ENCODE measurements at places on chromosomes 7 and 10.
A peak's percentile ranks its signal among the peaks of the same experiment; 100 is the strongest.

GRCh38 chr7:51314726-51315125 is 1.9 kb downstream of the COBL start:
- no peak for DNase-seq

- DNase-seq: no peak
Observed at GRCh38 chr7:31065021-31065593, 13.0 kb downstream of the ADCYAP1R1 start.

DNA sequence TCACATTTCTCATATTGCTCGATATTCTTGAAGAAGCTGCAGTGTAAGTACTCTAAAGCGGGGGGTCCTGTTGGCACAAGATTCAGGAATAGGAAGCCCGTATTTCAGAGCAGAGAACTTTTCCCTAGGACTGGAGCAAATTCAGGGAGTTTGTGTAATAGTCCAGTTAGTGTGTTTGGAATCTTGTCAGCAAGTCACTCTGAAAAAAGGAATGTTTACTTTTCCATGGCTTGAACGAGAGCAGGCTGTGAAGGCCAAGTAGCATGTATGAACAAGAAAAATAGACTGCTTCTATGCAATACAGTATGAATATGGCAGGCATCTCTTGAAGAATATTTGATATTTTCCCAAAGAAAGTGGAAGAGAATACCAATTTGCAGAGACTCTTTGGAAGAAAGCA is 39.8 kb downstream of the CDC123 start:
- DNase-seq: no peak

- DNase-seq: no peak
Observed at GRCh38 chr10:59752278-59752940, 846 bp downstream of the MRLN start.

GRCh38 chr7:88214456-88214855 is 5.4 kb downstream of the SRI start:
- no peak for DNase-seq

DNA sequence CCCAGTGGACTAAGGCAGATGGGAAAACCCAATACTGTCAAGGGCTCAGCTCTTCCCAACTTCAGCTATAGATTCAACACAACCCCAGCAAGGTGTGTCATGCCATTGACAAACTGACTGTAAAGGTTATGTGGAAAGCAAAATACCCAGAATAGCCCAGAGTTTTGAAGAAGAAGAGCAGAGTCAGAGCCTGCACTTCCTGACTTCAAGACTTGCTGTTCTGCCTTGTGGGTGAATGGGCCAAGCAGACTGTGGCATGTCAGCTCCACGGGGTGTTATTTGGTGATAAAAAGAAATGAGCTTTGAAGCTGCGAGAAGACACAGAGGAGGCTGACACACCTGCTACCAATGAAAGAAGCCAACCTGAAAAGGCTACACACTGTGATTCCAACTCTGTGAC is 89.7 kb downstream of the NKX6-2 start:
- DNase-seq: no peak

GRCh38 chr7:6705959-6706665 is 635 bp downstream of the ZNF12 start:
- DNase-seq: no peak

- DNase-seq: no peak
Observed at GRCh38 chr7:88357781-88358525, 51.3 kb upstream of the STEAP4 start.

- DNase-seq: no peak
Observed at GRCh38 chr7:290554-291372, 793 bp downstream of the FOXL3 start.

DNA sequence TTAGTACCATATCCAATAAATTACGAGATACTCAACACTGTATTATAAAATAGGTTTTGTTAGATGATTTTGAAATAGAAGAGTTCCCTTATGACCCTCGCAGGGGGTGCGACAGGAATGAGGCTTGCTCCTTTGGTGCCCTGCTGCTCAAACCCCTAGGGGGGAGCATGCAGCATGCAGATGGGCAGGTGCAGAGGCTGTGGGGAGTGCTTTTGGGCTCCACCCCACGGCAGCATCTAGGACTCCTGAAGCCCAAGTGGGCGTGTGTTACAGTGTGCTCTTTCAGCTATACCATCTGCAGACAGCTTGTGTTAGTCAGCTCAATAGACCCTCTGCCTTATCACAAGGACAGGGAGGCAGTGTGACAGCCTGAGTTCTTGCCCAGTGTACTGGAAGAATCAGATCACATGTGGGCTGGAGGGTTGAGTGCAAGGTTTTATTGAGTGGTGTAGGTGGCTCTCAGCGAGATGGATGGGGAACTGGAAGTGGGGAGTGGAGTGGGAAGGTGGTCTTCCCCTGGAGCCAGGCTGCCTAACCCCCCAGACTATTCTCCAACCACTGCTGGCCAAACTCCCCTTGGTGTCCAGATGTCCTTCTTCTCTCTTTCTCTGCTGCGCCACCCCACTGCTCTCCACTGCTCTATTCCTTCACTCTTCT is 3.1 kb upstream of the MRC1 start:
- DNase-seq: no peak

GRCh38 chr7:137563981-137564380 is 220.4 kb upstream of the PTN start:
- DNase-seq: no peak

DNA sequence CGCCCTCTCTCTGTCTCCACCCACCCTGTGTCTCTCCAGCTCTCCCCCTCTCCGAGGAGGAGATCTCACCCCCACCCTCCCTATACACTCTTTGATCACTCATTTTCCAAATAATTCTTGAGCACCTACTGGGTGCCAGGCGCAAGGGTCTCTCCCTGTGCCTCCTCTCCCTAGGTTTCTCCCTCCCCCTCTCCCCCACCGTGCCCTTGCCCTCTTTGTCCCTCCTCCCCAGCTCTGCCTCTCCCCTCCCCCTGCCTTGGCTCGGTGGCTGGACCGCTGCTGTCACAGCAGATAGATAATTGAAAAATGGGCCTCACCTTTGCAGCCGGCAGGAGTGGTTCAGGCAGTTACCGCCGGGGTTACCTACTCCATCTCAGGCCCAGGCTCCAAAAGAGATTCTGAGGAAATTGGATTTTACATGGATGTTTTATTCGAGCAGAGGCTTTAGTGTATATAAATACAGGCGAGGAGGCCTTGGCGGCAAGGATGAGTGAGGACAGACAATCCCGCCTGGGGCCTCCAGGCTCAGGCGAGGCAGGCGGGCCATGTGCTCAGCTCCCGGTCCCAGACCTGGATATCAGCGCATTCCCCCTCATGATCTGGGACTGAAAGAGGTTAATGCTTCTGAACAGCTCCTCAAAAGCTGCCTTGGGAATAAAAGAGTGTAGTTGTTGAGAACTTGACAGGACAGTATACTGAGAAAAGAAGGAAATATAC is 60.8 kb upstream of the BTRC start:
- no peak for DNase-seq

DNA sequence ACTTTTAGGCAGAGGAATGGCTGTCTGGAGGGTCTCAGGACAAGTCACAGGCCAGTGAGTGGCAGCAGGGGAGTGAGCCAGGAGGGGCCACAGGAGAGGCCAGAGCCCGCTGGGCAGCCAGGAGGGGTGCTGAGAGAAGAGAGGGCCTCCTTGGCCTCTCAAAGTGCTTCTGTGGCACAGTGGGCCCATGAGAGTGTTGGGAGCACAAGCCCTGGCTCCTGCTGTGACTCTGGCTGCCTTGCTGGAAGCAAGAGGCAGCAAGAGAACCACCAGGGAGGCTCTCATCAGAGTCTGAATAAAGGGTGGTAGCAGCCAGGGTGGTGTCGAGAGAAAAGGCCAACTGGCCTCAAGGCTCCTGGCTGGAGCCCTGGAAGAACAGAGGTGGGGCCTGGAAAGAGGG is 91.1 kb downstream of the VOPP1 start:
- no peak for DNase-seq

DNA sequence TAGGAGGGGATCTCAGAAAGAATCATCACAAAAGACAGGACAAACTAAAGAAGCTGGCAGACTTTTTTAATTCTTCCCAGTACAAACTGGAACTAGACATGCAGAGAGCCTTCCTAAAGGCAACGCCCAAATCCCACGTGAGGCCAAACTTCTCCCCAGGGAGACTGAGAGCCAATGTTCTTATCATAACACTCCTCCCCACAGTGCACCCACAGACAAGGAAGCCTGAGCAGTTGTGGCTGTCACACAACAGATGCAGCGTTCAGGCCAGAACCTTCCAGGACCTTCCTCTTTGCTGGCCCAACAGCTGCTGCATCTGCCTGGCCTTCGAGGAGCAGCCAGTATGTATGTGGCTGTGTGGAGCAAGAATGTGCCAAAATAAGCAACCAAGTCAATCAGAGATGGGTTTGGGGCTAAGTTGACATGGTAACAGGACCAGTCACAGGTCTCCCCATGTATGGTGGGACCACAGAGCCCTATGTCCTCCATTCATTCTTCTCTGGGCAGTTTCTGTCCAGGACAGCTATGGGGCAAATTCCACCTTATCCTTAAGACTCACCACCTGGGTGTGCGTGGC is 34.9 kb downstream of the SRPK2 start:
- DNase-seq: no peak

GRCh38 chr7:32905175-32905662 is 13.7 kb upstream of the KBTBD2 start:
- peak; percentile 47 for DNase-seq

DNA sequence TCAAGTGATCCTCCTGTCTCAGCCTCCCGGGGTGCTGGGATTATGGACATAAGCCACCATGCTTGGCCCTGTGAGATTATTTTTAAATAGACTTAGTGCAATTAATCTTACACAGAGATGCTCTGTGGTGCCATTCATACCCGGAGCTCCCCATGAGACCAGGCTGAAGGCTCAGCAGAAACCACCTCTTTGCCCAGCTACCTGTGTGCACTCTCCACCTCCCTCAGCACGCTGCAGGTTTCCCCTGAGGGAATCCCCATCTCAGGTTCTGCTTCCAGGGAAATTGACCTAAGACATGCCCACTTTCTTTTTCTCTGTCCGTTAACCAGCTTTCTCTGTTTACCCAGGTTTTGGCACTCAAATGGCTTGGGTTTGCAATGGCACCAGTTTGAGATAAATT is 260.5 kb downstream of the SFMBT2 start:
- no peak for DNase-seq

DNA sequence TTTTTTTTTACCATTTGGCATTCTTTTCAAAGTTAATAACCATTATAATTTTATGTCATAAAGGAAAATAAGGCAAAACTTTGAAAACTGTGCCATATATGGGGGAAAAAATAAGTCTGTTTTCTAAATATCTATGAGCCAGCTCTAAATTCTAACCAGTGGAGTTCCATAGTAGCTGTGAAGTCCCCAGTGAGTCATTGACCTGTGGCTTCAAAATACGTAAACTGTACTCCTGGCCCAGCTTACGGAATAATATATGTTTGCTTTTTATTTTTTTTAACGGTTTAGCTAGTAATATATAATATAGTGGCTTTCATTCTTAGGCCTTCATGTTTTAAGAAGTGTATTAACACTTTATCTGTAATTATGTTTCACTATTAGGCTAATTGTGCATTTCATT is 20.5 kb downstream of the ZRANB1 start:
- DNase-seq: no peak

- DNase-seq: peak; percentile 1
Observed at GRCh38 chr10:16832351-16833080, 15.3 kb upstream of the RSU1 start.

GRCh38 chr7:68800316-68800715 is 798.0 kb upstream of the AUTS2 start:
- no peak for DNase-seq

- DNase-seq: no peak
Observed at GRCh38 chr10:21398563-21399231, 126.8 kb downstream of the SKIDA1 start.

- no peak for DNase-seq
Observed at GRCh38 chr7:158765020-158765419, 60.4 kb upstream of the NCAPG2 start.

- DNase-seq: no peak
Observed at GRCh38 chr7:134694767-134695166, 48.1 kb downstream of the BPGM start.

DNA sequence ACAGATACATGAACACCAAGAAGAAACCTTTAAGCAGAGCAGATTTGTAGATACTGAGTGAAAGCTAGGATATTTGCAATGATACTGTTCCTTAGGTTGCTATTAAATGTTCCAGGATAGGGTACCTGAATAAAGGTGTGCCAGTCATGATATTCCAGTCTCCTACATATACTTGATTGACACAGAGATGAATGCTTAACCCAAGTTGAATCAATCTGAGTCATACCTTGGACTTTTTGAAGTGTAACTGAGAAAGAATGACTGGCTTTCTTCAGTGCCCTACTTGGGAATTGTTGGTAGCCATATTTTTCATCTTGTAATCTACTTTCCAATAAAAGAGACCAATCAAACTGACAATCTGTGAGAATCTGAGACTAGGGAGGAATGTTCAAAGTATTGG is 805.7 kb upstream of the GHITM start:
- no peak for DNase-seq

DNA sequence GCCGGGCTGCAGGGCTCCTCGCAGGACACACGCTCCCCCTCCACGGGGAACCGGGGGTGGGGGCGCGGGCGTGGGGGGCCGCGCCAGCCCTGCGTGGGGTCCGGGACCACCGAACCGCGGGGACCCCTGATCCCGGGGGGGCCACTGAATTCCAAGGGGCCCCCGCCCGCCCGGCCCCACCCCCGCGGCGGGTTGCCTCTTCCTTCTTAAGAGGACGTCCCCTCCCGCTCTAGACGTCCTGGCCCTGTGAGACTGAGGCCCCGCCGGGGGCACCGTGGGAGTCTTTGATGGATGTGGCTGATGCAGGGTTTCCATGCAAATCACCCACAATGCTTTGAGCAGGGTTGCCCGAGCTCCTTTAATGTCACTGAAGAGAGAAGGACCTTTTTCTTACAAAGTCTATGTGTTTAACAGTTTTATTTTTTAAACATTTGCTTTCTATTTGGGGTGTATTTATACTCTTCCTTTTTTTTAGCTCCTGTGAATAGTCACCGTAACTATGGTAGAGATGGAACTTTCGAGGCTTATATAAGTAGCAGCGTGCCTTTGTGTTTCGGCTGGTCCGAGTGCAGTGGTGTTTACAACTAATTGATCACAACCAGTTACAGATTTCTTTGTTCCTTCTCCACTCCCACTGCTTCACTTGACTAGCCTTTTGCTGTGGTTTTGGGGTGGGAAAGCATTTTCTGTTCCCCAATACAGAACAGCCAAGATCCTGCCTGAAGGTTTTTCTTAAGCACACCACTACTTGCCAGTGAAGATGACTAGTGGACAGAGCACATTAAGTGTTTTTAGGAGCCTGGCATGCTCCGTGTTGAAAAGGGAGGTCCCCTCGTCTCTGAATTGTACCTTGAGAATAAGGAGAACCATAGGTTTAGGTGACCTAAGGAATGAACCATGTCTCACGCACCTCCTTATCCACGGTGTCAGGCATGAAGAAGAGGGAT is 44.8 kb downstream of the PDIA4 start:
- DNase-seq: peak; percentile 72

GRCh38 chr10:62817121-62817765 is 1.1 kb upstream of the EGR2 start:
- DNase-seq: no peak

All from anterior cingulate cortex (tissue), 58 donors.